ENCODE measurements at places on chromosomes 1 and 21.

DNA sequence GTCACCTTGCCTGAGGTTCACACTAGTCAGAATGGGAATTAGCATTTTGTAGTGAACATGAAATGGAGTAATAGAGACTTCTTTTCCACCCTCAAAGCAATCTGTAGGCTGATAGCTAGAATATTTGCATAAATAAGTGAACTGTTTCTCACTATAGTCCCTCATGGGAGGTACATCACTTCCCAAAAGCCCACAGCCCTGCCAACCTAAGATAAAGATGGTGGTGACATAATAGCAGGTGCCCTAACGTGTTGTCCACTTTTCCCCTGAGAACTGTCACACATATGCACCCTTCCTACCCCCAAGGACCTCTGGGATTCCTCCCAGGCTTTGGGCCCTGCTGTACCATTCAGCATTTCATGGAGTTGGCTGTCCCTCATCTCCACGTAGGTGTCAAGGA, 4.4 kb downstream of the TMEM35B start:
- DNase-seq = no peak

GRCh38 chr1:200896531-200897196, 2.0 kb downstream of the INAVA start:
- no peak for DNase-seq

DNA sequence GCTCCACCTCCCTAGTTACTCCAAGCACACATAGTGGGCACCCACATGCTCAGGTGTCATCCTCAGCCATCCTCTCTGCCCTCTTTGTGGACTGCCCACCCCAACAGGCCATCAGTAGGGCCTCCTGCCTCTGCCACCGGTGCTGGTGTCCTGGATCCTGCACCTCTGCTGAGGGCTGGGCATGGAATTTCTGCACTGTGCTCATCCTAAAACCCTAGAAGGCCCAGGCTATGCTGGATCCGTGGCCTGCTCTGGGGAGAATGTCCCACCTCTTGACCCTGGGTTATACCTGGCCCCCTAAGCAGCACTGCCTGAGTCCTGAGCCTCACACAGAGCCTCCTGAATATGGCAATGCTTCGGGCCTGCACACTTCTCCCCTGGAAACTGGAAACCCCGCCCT, 318.3 kb downstream of the MATN1 start:
- no peak for DNase-seq

DNA sequence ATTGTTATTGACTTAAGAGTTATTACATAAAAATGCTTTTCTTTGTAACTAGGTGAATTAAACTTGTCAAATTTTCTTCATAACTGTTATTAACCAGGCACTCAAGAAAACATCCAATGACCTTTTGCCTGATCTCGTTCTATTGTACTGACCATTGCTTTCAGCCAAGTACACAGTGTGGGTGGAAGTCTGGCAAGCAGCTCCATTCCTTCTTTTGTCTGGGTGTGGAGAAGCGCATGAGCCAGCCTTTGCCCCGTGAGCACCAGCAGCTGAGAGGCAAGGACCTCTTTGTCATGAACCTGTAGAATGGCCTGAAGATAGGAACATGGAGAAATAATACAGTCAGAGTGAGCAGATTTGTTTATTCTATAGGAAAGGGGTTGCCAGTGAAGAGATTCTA, 57.5 kb downstream of the IARS2 start:
- no peak for DNase-seq

GRCh38 chr1:156468693-156469345, 31.8 kb downstream of the MEF2D start:
- no peak for DNase-seq

DNA sequence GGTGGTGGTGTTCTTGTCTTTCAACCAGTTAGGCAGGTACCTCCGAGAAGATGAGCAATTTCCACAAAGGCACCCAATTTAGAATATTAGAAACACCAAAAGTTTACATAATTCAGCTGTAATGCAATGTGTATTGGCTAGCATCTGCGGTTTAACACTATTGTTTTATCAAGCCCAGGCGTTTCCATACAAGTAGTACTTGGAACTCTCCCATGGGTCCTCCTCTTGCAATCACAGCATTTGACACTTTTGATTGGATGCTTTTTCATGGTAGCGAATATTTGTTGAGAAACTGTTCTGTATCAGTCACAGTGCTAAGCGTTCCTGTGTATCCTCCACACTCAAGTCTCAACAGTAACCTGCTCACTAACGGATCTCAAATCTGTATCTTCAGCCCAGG, 20.1 kb upstream of the MAP1LC3C start:
- no peak for DNase-seq

All from activated CD4-positive, alpha-beta T cell treated with anti-CD3 and anti-CD28 coated beads, Interleukin-2, amount 50 U/mL, for 1 hour (primary cell).